ENCODE measurements at places on chromosomes 5 and 9.

DNA sequence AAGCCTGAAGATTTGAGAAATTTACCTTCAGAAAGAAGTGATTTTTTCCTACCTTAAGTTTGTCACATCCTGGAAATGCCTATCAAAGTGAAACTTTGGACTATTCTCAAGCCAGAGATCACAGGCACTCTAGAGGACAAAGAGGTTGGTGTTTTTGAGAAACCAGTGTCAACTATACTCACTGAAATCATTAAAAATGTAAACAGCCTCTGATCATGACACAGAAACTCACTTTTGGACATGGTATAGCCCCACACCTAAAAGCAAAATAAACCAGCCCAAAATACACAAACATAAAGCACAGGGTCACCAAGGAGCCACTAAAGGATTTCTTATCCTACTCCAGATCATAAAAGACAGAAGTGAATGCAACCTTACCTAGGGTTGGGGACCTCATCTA lies 65.7 kb upstream of the ICE1 start:
- DNase-seq, result no peak

DNA sequence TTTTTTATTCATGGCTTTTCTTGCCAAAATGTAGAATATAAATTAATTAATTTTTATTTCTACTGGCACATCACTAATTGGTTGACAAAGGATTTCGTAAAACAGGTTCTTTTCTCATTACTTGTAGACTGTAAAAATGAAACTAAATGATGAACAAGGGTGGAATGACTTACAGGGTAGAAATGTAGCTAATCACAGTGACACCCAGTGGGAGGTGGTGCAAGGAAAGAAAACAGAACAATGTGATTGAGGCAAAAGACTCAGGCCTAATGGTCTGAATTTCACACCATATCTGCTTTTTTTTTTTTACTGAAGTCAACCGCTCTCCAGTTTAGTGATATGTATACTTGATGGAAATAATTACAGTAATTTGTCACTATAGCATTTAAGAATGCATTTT lies 28.9 kb downstream of the GABRG2 start:
- DNase-seq, result no peak

DNA sequence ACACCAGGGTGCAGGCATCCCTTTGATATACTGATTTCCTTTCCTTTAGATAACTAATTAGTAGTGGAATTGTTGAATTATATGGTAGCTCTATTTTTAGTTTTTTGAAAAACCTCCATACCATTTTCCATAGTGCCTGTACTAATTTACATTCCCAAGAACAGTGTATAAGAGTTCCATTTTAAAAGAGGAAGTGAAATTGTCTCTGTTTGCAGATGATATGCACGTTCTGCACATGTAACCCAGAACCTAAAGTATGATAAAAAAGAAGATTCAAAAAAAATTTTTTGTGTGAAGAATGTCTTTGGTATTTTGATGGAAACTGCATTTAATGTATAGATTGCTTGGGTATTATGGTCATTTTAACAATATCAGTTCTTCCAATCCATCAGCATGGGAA lies 424.0 kb upstream of the CCNH start:
- DNase-seq, result no peak

- no peak for DNase-seq
Observed at GRCh38 chr9:121944711-121945191, 148.4 kb downstream of the TTLL11 start.

- no peak for DNase-seq
Observed at GRCh38 chr9:128020692-128021091, 39.9 kb upstream of the EEIG1 start.

GRCh38 chr5:129426071-129426470 lies 34.0 kb upstream of the ADAMTS19 start:
- DNase-seq, result no peak

DNA sequence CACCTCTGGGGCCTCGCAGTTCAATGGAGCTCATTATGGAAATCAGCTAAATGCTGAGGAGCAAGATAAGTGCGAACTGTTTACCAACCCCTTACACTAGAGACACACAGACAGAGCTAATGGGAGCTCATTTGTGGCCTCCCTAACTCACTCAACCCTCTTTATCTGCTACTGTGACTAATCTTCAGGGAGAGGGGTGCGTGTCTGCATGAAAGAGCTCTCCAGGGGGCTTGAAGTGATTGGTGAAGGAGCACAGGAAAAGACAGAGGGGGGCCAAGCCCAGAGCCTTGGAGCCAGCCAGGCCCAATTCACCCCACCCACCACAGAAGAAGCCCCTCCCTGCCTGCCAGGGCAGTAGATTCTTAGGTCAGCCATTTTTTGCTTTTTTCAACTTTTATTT lies 466.8 kb upstream of the BRINP1 start:
- DNase-seq, result peak; percentile 32

GRCh38 chr5:99900302-99900852 lies 634.8 kb upstream of the FAM174A start:
- peak; percentile 4 for DNase-seq

Data from NCI-H2081 (cell line).